ENCODE measurements at places on chromosomes 7 and 10. TPM values are rescaled to one million over a fixed set of nuclear protein-coding genes. Genes with fewer than 3 reads are reported as not detected.

ABHD11 gene
- total RNA-seq: 15.5 TPM

- no peak overlapping the region for H3K27ac ChIP-seq
- H3K4me3 ChIP-seq: no peak overlapping the region
- DNase-seq: no peak
- H3K36me3 ChIP-seq: no peaks in the 10 kb centered on the region
Measured at GRCh38 chr10:61454541-61454940, 1.4 kb upstream of the TMEM26 start.

- no peak for DNase-seq
- no peaks in the 10 kb centered on the region for H3K36me3 ChIP-seq
- H3K4me1 ChIP-seq: no peaks in the 10 kb centered on the region
- H3K27me3 ChIP-seq: no peaks in the 10 kb centered on the region
- H3K27ac ChIP-seq: no peak overlapping the region
Measured at GRCh38 chr7:68014031-68014736, 1017.6 kb downstream of the TYW1 start.

GRCh38 chr7:138030679-138031351 is 28.9 kb upstream of the CREB3L2 start:
- no peak overlapping the region for H3K4me3 ChIP-seq
- H3K36me3 ChIP-seq: no peaks in the 10 kb centered on the region
- H3K27ac ChIP-seq: no peak overlapping the region
- no peaks in the 10 kb centered on the region for H3K4me1 ChIP-seq

- no peaks in the 10 kb centered on the region for H3K27me3 ChIP-seq
- H3K27ac ChIP-seq: no peak overlapping the region
- H3K36me3 ChIP-seq: no peaks in the 10 kb centered on the region
- no peak overlapping the region for H3K4me3 ChIP-seq
Measured at GRCh38 chr7:73844131-73844547, 1.8 kb upstream of the METTL27 start.

DNA sequence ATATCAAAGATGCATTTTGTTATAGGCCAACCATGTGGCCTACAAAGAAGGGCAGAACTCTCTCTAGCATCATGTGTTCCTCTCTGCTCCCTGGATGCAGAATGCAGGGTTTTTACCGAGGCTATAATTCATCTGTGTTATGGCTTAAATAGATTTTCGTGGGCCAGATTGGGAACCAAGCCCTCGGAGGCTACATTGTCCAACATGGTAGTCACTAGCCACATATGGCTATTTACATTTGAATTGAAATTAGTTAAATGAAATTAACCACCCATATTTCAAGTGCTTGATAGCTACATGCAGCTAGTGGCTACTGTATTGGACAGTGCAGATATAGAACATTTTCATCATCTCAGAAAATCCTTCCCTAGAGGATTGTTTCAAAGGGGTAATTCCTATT is 2.8 kb downstream of the PLCE1 start:
- H3K27me3 ChIP-seq: no peaks in the 10 kb centered on the region
- no peak overlapping the region for H3K27ac ChIP-seq
- H3K4me3 ChIP-seq: no peak overlapping the region
- H3K36me3 ChIP-seq: no peaks in the 10 kb centered on the region

SCIN gene
- total RNA-seq: 0.67 TPM

DNA sequence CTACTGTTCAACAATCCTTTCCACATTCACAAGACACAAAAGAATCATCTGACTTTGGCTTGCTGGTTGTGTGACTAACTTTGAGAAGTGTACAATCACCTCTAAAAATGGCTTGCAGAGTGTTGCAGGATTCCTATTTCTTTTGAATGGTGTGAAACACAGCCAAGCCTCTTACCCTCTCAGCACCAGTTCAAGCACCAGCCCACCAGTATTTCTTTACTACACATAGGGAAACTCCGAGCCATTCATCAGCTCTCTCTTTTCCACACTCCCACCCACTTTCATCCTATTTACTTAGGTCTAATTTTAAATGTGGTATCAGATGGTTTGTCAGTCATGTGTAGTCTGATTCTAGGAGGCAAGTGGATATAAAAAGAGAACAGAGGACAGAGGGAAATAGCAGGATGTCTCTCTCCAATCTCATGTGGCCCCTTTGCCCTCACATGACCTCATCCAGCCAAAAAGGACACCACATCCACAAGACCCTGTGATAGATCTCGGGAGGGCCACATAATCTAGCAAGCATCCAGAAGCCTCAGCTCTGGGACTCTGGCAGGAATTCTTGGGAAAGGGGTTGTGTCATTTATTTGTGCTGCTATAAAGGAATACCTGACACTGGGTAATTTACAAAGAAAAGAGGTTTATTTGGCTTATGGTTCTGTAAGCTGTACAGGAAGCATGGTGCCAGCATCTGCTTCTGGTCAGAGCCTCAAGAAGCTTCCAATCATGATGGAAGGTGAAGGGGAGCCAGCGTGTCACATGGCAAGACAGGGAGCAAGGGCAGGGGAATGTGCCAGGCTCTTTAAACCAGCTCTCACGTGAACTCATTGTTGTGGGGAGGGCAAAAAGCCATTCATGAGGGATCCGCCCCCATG is 66.8 kb upstream of the NEBL start:
- no peak overlapping the region for H3K4me3 ChIP-seq
- no peaks in the 10 kb centered on the region for H3K36me3 ChIP-seq
- H3K27ac ChIP-seq: peak overlapping the region; percentile 60
- H3K27me3 ChIP-seq: no peaks in the 10 kb centered on the region
- H3K4me1 ChIP-seq: no peaks in the 10 kb centered on the region

C7orf57 gene
- total RNA-seq: not detected

- DNase-seq: no peak
- H3K27me3 ChIP-seq: no peaks in the 10 kb centered on the region
- no peak overlapping the region for H3K27ac ChIP-seq
- no peaks in the 10 kb centered on the region for H3K4me1 ChIP-seq
Measured at GRCh38 chr10:105700218-105700617, 1059.1 kb downstream of the SORCS3 start.

TAC1 gene
- not detected for total RNA-seq

- DNase-seq: peak; percentile 67
- peaks cover 16% of the 10 kb centered on the region for H3K4me1 ChIP-seq
Measured at GRCh38 chr10:77641788-77642397, 4.3 kb upstream of the KCNMA1 start.

PRSS1 gene
- not detected for total RNA-seq

DNA sequence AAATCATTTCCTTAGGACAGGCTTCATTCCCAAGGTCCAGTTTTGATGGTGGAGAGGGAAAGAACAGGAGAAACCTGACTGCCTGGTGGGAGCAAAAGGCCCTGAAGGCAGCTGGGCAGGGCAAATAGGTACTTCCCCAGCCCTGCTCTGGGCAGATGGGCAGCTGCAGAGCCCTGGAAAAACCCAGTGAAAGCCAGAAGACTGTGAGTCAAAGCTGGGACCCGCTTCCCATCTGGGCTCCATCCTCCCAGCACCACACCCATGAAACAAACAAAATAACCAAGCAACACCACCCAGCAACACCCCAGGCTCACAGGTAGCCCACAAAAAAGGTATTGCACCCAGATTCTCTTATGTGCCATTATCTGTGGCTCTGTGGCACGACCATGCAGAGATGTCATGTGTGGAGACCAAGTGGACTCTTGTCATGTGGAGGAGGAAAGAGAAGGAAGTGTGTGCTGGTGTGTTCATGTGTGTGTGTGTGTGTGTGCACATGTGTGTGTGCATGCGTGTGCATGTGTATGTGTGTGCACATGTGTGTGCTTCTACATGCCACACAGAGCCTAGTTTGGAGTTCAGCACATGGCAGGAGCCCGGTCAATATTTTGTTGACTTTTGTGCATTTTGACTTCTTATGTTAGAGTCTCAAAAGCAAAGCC is 9.8 kb downstream of the CLRN3 start:
- DNase-seq: no peak
- H3K4me3 ChIP-seq: no peak overlapping the region
- H3K27ac ChIP-seq: no peak overlapping the region
- H3K36me3 ChIP-seq: no peaks in the 10 kb centered on the region
- no peaks in the 10 kb centered on the region for H3K27me3 ChIP-seq

GRCh38 chr7:41882256-41882655 is 179.4 kb upstream of the INHBA start:
- no peak overlapping the region for H3K27ac ChIP-seq
- no peaks in the 10 kb centered on the region for H3K4me1 ChIP-seq
- DNase-seq: no peak
- no peaks in the 10 kb centered on the region for H3K36me3 ChIP-seq
- no peak overlapping the region for H3K4me3 ChIP-seq

GRCh38 chr7:30474893-30475292 is 3.7 kb downstream of the NOD1 start:
- H3K36me3 ChIP-seq: no peaks in the 10 kb centered on the region
- H3K4me1 ChIP-seq: no peaks in the 10 kb centered on the region
- no peak overlapping the region for H3K4me3 ChIP-seq
- peak overlapping the region; percentile 97 for H3K27ac ChIP-seq
- H3K27me3 ChIP-seq: no peaks in the 10 kb centered on the region
- peak; percentile 65 for DNase-seq

DNA sequence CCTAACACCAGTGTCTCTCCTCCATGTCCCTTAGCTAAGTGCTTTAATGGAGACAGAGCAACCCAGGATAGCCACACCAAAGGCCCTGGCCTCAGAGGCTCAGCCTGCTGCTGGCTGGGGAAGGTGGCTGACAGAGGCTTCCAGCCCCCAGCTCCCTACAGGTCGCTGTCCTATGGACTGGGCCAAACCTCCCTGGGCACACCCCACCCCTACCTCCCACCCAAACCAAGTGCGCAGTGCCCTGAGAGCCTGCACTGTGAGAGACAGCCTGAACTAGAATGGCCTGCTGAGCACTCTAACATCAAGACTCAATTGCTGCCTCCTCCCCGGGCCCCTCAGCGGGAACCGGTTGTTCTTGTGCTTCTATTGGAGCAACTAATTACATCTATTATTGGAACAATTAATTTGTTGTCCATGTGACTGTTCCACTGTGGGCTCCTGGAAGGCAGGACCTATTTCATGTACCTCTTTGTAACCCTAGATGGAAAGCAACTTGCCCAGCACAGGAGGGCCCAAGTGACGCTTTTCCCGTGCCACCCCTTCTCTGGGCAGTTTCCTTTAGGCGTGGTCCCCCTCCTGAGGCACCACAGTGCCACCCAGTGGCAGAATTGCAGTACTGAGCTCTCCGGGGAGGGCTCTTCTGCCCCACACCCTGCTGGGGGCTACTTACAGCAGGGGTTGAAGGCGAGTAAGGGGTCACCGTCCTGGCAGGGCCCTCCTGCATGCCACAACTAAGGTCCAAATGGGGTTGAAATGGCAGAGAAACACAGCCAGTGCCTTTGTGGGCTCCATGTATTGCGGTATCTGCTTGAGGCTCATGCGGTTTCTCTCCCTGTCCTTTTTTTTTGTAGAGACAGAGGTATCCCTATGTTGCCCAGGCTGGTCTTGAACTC is 63.7 kb upstream of the WAPL start:
- no peak overlapping the region for H3K4me3 ChIP-seq
- no peaks in the 10 kb centered on the region for H3K27me3 ChIP-seq
- peak; percentile 60 for DNase-seq
- H3K36me3 ChIP-seq: no peaks in the 10 kb centered on the region
- H3K27ac ChIP-seq: no peak overlapping the region

DNA sequence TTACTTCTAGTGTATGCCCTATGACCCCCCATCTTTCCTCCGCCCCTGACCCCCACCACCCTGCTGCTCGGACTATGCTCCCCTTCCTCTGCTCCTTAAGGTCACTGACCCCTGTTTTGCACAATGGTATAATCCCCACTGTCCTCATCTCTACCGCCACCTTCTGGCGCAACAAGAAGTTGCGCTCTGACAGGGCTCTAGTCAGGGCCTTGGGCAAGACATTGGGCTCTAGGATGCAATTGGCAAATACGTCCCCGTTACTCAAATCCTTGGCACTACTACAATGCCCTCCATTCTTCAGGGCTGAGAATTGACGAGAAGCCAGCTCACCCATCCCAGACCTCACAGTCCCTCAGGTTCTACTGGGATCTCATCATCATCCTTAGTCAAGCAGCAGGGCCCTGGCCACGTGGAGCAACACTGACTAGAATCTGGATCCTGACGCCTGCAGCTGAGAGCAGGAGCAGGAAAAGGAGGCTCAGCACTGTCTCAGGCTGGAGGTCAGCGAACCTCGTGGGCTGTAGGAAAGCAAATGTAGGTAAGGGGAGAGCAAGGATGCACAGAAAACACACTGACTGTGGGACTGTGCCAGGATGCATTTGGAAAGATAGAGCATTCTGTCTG is 10.6 kb downstream of the LRIT2 start:
- H3K36me3 ChIP-seq: no peaks in the 10 kb centered on the region
- H3K27me3 ChIP-seq: no peaks in the 10 kb centered on the region
- DNase-seq: no peak
- no peak overlapping the region for H3K4me3 ChIP-seq

- H3K4me1 ChIP-seq: peaks cover 11% of the 10 kb centered on the region
- H3K27me3 ChIP-seq: no peaks in the 10 kb centered on the region
- no peak overlapping the region for H3K4me3 ChIP-seq
- no peak for DNase-seq
- no peaks in the 10 kb centered on the region for H3K36me3 ChIP-seq
- H3K27ac ChIP-seq: no peak overlapping the region
Measured at GRCh38 chr7:7989616-7990440, 21.2 kb downstream of the GLCCI1 start.

DNA sequence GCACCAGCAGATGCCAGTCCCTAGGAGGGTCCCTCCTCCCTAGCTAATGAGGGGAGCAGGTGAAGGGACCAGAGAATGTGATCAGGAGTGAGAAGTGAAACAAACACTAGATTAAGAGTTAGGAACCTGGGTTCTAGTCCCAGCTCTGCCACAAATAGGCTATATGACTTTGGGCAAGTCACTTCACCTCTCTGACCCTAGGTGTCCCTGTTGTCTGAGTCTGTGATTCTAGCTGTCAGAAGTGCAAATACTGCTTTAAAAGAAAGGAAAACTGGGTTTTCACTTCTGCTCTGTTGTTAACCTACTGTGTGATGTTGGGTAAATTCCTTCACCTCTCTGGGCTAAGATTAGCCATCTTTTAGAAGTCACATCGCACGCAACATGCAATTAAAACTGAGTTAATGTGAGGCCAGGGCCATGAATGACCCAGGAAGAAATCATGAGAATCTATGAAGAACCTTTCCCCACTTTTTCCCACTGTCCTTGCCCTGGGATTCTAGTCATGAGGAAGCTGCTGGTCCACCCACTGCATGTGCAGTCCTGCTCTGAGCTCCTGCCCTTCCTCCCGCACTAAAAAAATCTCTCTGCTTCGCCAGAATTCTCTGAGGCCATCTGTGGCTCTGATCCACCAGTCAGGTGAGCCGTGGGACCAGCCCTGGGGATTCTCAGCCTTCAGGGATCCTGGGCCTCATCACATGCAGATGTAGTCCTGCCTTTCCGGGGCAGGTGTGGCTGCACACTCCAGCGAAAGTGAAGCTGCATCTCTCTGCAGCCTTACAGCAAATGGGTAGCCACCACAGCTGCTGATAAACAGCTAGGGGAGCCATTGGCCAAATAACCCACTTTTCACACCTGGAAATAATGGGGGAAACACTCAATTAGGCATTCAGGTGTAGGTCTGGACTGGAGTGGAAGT is 181.7 kb downstream of the PLXNA4 start:
- no peak overlapping the region for H3K4me3 ChIP-seq
- no peaks in the 10 kb centered on the region for H3K36me3 ChIP-seq
- H3K4me1 ChIP-seq: peaks cover 50% of the 10 kb centered on the region
- H3K27me3 ChIP-seq: no peaks in the 10 kb centered on the region
- H3K27ac ChIP-seq: no peak overlapping the region
- DNase-seq: no peak

SPDYE1 gene
- not detected for total RNA-seq

NUB1 gene
- 33.5 TPM for total RNA-seq

CHRM2 gene
- 55.3 TPM for total RNA-seq

TAS2R5 gene
- not detected for total RNA-seq
